ENCODE measurements at places on chromosomes 7 and 10.

- no peak for DNase-seq
These were observed 4.9 kb downstream of the ZNF12 start for GRCh38 chr7:6701860-6702259.

DNA sequence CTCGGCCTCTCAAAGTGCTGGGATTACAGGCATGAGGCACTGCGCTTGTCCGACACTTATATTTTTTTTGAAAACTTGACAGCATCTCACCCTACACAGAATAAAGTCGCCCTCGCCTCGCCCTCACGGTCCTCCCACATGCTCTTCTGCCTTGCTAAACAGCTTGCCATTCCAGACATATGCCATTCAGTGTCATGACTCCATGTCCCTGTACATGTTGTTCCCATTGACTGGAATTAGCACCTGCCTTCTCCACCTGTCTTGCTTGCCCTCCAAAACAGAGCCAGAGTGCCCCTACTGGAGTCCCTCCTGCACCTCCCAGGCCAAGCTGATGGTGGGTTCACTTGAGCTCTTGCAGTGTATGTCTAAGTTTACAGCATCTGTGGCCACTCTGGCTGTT, 6.2 kb downstream of the NIPSNAP2 start:
- DNase-seq: no peak

GRCh38 chr7:50304129-50304910, at the start of gene IKZF1:
IKZF1 (plus strand) TSS chr7:50304716; CDS start chr7:50319062, 14,346 bp downstream.
- no peak for DNase-seq

- peak; percentile 93 for DNase-seq
These were observed 309.1 kb downstream of the MDFIC start for GRCh38 chr7:115230882-115231571.

GRCh38 chr7:73606801-73607691, 17.3 kb downstream of the MLXIPL start:
- DNase-seq: peak; percentile 38

- peak; percentile 60 for DNase-seq
These were observed 10.2 kb upstream of the CH25H start for GRCh38 chr10:89217057-89217990.

DNA sequence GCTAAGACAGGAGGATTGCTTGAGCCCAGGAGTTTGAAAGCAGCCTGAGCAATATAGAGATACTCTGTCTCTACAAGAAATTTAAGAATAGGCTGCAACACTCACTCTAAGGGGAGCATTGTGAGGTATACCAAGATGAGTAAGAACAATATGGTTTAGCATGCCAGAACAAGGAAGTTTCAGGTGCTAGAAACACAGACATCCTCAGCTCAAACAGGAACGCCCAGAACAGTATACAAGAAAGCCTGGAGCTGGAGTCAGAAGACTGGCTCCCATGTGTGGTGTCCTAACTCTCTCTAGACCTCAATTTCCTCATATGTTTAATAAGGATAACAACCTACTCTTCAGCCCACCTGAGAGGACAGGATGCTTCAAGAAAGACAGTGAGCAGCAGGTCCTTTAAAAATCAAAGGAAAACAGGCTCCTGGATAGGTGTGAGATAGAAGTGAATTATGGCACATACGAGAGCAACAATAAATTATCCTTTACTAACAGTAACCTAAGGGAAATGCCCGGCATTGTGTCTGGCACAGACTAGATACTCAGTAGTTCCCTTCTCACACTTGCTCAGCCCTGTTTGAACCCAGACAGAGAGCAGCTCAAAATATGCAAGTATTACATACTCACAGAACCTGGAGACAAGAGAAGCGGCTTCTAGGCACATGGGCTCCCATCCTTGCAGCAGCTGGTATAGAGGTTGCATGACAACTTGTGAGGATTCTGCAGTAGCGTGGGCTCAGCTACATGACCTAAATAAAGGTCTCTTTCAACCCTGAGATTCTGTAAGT, 45.4 kb downstream of the KAT6B start:
- DNase-seq: no peak
